T-cell (primary cell): ENCODE measurements at places on chromosomes 4 and X.

GRCh38 chr4:47619691-47620090, 134.6 kb downstream of the ATP10D start:
- DNase-seq = no peak

DNA sequence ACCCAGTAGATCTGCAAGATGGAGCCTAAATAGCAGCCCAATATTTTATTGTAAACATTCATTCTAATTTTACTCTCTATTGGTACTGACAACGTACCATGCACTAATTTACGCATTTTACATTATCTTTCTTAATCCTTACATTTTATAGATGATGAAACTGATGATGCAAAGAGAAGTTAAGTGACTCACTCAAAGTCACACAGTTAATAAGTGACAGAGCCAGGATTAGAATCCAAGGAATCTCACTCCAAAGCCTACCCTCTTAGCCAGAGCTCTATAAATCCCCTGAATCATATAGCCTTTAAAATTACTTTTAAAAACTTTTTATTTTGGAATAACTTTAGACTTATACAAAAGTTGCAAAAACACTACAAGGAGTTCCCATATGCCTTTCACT, 37.6 kb downstream of the PHKA1 start:
- no peak for DNase-seq

GRCh38 chrX:19595043-19595677, 79.9 kb upstream of the MAP3K15 start:
- DNase-seq = no peak

DNA sequence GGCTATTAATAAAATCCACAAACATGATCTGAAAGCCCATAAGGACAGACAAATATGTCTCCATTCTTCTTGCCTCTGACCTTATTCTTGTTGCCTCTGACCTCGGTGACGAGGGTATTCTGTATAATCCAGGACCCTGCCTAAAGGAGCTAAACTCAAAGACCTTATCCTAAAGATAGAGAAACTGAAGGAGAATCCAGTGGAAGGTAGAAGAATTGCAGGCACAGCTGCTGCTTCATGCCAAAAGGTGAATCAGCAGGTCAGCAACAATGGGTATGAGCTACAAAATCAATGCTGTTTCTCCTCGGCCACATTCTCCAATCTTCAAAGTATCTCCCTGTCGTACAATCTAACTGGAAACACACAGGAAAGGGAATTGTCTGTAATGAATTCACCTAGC, 71.4 kb downstream of the INTS6L start:
- no peak for DNase-seq

GRCh38 chr4:154757713-154758112, 13.9 kb downstream of the LRAT start:
- no peak for DNase-seq

DNA sequence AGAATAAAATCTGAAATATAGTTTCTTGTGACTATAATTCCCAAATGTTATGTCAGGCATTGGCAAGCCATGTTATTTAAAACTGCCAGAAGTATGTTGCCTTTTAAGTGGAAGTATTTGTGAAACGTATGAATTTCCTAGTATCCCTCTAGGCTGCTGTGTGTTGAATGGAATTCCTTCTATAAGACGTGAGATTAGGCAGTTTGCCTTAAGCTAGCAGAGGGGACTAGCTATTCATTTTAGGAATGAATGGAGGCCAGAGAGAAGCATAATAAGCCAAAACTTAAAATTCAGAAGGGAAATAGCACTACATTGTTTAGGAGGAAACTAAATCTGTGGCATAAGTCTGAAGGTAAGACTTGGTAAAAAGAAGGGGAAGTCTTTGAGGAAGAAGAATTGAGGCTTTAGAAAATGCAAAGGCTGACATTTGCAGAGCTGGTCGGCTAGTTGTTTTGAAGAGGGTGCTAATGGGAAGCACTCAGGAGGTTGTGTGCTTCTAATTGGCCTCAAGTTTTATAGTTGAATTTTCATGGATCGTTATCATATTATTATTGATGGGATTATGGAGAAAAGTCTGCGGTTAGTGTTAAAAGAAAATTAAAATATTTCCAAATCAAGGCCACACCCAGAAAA, 57.1 kb downstream of the TMEM131L start:
- DNase-seq = no peak

GRCh38 chr4:24802648-24803047, 7.3 kb downstream of the SOD3 start:
- DNase-seq = no peak

GRCh38 chr4:109945056-109945455, 32.4 kb downstream of the EGF start:
- DNase-seq = no peak

GRCh38 chrX:109782994-109783700, 50.1 kb upstream of the ACSL4 start:
- no peak for DNase-seq

- no peak for DNase-seq
Measured at GRCh38 chr4:84614891-84615290, 32.0 kb downstream of the CDS1 start.

GRCh38 chr4:74230902-74231499, 73.1 kb downstream of the MTHFD2L start:
- DNase-seq = no peak

- DNase-seq = peak; percentile 8
Measured at GRCh38 chrX:107549504-107549903, 78.8 kb upstream of the PRPS1 start.

DNA sequence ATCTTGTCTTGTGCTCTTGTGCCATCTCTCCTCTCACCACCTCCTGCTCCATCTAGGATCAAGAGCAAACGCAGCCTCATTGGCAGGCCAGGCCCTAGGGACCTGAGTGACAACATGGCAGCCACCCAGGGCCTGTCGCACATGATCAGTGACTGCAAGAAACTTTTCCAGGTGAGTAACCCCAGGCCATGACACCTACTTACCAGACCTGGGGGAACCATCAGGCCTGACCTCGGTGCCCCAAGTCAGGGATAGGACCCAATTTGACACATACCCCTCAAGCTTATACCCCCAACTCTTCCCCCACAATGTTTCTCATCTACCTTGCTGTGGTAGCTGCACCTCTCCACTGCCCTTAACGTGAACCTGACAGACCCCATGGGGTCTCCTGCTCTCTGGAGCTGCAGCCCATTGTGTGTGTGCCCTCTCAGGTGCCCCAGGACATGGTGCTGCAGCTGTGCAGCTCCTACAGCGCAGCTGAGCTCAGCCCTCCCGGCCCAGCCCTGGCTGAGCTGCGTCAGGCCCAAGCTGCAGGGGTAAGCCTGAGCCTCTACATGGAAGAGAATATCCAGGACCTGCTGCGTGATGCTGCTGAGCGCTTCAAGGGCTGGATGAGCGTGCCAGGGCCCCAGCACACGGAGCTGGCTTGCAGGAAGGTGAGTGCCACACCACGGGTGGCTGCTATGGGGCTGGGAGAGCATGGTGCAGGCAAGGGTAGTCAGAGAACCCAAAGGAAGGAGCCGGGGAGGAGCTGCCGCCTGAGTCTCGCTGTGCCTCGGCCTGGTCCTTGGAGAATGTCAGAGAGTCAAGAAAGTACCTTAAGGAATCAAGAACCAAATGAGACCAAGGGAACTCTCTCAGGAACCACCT, 74.8 kb downstream of the STARD8 start:
- DNase-seq = no peak

- DNase-seq = no peak
Measured at GRCh38 chrX:74529311-74529710, 85.1 kb downstream of the RLIM start.

GRCh38 chr4:41455206-41455605, 82.8 kb upstream of the LIMCH1 start:
- DNase-seq = no peak

- no peak for DNase-seq
Measured at GRCh38 chr4:185445209-185445608, 19.4 kb upstream of the UFSP2 start.

DNA sequence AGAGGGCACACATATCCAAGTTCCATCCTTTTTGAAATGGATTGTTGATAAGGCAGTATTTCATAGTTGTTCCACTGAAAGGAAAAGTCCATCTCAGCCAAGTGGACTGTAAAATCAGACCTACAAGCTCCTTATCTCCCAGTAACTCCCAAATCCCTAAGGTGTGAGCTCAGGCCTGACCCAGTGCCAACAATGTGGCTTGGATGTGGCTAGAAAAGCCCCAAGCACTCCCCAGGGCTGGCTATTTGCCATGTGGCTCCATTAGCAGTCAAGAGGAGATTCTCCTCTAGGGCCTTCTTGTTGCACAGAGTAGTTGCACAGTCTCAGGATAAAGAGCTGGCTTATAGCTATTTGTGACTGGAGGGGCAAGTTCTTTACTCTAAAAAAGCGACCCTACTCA, 25.0 kb upstream of the DGKK start:
- DNase-seq = no peak

DNA sequence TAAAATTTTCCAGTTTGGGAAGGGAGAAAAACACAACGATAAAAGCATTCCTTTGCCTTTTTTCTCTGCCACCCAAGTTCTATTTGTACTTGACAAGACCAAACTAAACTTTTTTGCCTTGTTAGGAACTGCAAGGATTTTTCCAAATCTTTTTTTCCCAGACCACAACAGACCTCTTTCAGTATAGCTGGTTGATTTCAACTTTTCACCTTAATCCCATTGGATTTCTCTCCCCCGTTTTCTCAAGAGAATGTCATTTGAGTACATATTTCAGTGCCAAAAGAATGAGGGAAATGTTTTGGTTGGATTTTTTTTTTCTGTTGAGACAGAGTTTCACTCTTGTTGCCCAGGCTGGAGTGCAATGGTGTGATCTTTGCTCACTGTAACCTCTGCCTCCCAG, 18.5 kb upstream of the SGMS2 start:
- no peak for DNase-seq

- no peak for DNase-seq
Measured at GRCh38 chrX:129361576-129361975, 161.7 kb downstream of the SMARCA1 start.

GRCh38 chr4:174999407-174999806, 81.2 kb downstream of the ADAM29 start:
- DNase-seq = no peak

DNA sequence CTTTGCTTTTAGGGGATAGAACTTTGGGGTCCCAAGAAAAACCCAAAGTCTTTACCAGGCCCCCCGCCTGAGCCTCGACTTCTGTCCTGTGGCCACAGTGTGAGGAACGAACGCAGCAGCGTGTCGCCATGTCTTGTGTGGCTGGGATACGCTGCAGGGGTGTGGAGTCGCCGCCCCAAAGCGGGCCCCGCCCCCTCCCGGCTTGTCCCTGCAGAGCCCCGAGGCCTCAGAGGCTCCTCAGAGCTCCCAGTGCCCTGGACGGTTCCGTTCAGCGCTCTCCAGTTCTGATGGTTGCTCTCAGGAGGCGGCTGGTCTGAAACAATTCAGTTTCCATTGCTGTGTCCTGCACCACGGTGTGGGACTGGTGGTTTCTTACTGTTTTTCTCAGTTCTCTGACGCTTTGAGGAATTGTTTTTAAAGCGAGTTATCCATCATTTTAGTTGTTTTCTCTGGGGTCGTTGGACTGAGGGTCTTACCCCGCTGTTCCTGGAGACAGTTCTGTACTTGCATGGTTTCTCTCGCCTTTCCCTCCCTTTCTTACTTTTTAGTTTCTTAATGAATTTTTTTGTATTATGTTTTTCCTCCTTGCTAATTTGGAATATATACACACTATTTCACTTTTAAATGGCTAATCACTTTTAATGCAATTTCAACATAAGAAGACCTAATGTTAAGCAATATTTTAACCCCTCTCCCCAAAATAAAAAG, 1.6 kb upstream of the IDUA start:
- peak; percentile 38 for DNase-seq

DNA sequence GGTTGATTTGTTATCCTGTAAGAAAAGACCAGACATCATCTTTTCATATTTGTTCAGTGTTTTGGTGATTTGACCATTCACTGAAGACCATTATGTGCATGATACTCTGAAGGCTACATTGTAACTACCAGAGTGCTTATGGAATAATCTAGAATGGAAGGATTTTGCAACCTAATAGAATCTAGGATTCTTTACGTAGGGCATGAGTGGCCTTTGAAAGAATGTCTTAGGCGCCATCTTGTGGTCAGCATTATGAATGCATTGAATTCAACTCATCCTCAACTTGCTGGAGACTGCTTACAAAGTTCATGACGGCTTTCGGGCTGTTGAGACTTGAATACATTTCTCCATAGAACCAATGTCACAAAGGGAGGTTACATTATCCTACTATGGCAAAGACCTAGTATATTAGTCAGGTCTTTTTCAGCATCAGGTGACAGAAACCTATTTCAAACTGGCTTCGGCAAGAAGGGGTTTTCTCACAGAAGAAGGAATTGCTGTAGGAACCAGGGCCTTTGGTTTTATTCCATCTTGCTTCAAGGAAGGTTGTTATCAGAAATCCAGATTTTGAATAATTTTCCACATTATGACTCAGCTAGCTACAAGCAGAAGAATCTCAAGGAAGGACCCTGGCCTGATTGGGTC, 104.1 kb downstream of the GPAT3 start:
- DNase-seq = peak; percentile 42

DNA sequence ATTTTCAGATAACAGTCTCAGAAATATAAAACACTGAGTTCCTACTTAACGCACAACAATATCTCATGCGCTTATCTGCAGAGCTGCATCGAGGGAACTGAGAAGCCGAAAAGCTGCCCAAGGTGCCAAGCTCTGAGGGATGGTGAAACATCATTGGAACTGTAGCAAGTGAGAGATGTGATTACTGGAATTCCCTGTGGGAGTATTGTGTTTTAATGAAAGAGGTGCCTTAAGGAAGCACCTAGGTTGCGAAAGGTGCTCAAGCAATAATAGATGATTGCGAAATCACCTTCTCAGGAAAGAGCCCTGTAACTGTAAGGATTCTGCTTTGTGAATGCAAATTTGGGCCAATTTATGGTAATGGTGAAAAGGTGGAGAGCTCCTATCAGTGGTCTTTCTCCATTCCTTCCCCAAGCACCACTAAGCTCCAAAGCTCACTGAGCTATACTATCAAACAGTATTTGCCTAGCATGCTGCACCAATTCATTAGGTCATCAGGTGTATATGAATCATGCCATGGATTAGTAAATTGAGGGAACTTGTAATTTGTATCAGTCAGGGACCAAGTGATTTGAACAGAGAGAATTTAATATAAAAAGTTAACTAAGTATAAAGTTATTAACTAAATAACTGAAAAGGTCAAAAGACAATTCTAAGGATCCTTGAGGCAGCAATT, 59.0 kb upstream of the ATP8A1 start:
- DNase-seq = no peak

DNA sequence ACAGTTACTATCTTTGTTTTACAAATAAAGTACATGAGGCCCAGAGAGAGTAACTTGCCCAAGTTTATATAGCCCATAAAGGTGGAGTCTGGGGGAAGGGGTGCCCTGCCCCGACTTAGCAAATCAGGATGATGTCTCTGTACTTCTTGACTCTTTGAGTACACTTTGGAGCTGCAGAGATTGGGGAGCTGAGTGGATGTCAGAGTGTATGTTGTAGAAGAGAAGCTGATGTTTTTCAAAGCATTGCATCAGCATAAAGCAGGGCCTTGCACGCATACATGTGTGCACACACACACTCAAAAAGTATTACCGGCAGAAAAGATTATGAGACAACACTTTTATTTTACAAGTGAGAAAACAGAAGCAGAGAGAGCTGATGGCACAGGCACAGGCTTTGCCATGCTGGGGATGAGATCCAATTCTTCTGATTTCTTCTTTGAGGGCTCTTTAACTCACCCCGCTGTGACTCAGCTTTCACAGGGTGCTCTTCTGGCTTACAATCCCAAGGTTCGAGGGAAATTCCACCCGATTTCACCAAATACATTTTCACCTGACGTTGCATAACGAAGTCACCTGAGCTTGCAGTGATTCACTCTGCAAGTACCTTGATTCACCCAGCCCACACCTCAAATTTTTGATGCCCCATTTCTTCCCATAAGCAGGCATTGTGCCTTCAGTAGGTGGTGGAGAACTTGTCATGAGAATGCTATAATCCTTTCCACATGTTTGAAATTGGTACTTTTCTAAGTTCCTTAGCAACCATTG, 292.8 kb upstream of the BOD1L1 start:
- no peak for DNase-seq
